SIG-M5 (cell line): ENCODE measurements at places on chromosomes 11 and 22.

DNA sequence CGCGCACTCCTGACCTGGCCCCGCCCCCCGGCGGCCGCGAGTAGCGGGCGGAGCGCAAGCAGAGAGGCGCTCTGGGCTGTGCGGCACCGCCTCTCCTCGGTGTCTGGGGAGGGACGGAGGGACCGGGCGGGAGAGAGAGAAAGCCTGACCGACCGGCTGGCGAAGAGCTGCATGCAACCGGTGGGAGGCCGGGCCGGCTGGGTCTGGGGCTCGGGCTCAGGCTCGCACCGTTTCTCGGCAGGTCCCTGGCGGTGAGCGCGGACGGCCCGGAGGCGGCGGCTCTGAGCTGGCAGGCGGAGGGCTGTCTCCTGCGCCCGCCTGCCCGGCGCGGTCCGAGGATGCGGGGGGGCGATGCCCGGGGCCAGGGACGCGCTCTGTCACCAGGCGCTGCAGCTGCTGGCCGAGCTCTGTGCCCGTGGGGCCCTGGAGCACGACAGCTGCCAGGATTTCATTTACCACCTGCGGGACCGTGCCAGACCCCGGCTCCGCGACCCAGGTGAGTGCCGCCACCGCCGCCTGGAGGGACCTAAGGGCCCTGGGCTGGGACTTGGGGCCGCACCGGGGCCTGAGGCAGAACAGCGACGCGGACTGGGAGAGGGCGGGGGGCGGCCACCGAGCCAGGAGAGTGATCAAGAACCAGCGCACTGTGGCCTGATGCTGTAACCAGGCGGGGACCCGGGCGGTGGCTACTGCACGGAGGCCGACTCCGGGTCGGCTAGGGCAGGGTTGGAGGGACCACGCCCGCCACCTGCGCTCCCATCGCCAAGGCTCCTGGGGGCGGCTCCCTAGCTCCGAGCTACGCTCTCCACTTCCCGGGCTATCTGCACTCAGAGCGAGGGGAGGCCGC lies at the start of gene SYT9:
Gene SYT9 (plus strand): TSS at position 69 of the 847 bp plus-strand sequence. CDS start 283 bp downstream, at position 352.
- DNase-seq = no peak

GRCh38 chr11:69126286-69126685 lies 29.4 kb upstream of the SMIM38 start:
- DNase-seq = no peak

DNA sequence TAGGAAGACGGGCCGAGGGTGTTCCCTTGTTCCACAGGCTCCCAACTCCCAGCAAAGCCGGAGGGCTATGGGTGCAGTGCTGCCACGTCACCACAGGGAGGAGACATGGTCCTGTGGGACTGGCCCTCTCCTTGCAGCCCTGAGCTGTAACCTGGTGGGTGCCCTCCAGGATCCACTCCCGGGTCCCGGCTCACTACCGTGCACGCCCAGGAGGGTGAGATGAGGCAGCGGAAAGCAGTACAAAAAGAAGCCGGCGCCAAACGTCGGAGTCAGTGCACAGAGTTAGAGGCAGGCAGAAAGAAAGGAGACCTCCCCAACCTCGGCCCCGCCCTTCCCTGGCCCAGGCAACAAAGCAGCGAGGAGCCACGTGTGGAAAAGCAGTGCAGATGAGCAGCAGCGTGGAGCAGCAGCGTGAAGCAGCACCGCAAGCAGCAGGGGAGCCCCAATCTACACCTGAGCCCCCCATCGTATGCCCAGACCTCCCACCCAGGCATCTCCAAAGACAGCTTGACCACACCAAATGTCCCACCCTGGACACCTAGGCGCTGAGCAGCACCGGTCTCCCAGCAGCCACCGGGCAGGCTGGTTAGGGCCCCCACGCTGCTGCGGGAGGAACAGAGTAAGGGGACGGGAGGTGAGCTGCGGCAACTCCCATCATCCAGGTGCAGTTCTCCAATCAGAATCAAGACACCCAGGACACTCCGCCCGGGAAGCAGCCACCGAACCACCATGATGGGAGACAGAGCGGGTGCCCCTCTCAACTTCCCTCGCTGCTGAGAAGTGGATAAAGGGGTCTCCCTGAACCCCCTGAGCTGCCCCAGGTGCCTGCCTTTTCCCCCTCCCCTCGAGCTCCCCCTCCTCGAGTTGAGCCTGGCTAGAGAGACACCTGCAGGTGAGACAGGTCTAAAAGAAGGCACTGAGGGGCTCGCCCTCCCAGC lies 28.8 kb downstream of the IGSF9B start:
- DNase-seq = no peak

GRCh38 chr11:76629853-76630599 lies 40.5 kb downstream of the LRRC32 start:
- no peak for DNase-seq

- DNase-seq = no peak
Observed at GRCh38 chr11:8719211-8719649, 36.6 kb downstream of the RPL27A start.

- no peak for DNase-seq
Observed at GRCh38 chr11:108890482-108891105, 225.7 kb downstream of the DDX10 start.

- DNase-seq = no peak
Observed at GRCh38 chr11:70667767-70668166, 269.4 kb downstream of the CTTN start.

DNA sequence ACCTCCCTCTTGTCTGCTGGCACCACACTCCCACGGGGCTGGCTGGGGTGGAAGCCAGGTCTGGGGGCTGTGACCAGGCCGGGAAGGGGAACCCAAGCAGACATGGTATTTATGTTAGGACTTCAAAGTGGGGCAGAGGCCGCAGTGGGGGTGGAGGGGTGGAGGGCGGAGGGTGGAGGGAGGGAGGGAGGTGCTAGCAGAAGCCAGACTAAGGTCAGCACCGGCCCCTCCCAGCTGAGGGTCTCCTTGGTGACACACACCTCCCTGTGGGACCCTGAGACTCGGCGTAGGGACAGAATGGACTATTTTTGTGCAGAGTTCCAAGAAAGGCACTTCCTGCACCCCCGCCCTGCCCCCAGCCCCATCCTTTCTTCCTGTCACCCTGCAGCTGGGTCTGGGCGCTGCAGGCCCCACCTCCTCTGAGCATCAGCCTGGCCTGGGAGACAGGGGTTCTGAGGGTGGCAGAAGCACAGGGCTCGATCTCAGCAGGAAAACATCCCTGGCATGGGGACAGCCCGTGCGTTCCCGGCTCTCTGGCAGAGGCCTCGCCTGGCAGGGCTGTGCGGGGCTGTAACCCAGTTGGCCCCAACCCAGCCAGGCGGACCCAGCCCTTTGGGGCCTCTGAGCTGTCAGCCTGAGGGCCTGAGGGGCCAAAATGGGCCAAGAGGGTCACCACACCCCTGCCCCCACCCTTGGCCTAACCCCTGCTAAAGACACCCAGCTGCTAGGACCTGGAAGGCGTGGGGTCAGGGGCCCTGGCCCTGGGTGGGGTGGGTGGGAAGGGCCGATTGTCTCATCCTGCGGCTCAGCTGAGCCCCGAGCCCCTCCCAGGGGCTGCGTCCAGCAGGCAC lies 9.6 kb upstream of the CD248 start:
- DNase-seq = no peak

DNA sequence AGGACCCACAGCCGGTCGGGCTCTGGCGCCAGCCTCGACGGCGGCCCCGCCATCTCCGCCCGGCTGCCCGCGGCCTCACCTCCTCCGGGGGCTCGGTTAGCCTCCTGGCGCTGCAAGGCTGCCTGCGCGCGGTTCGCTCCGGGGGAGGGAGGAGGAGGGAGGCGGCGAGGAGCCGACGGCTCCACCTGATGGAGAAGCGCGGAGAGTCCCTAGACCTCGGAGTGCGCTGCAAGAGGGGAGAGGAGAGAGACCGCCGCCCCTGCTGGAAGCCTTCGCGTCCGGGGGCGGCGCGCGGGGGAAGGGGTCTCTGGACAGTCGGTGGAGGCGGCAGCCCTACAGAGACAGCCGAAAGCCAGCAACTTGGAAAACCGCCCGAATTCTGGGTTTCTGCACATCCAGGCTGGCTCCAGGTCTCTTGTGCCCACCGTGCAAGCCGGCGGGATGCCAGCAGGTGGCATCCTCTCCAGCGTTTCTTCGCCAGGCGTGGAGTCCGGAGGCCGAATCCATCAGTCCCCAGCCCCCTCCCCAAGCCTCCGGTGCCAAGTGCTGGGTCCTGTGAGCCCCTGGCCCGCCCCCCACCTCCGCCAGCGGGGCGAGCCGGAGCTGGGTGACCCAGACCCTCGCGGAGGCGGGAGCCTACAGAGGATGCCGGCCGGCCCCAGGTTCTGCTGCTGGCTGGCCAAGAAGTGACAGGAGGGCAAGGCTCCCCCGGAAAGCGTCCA lies 2.9 kb upstream of the KIRREL3 start:
- DNase-seq = no peak

DNA sequence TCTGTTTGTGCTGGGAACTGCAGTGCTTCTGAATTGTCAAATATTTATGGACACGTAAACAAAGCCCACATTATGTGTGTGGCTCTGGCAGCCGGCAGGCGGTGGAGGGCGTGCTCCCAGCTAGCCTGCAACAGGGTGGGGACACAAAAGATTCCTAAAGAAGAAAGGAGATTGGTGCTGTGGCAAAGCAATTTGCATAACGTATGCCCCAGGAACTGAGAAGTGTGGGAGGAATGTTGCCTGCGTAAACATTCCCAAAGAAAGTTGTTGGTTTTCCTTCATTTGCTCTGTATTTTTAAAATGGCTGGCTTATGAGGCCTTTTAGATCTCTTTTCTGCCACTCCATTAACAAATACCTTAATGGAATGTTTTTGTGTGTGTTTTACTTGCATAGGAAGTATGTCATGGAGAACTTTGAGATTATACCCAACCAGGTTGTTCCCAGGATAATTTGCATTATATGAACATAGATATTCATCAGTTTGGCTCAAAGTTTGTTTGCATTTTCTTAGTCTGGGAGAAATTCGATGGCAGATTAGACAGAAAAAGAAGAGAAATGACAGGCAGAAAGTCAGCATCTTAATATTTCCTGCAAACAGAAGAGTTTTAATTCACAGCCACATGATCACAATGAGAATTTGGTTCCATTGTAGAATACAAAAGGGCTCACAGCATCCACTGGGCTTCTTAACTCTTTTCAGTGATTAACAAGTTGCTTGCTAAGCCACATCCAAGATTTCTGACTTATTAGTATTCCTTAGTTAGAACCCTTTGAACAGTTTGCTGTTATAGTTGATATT lies 41.8 kb upstream of the DLAT start:
- no peak for DNase-seq

DNA sequence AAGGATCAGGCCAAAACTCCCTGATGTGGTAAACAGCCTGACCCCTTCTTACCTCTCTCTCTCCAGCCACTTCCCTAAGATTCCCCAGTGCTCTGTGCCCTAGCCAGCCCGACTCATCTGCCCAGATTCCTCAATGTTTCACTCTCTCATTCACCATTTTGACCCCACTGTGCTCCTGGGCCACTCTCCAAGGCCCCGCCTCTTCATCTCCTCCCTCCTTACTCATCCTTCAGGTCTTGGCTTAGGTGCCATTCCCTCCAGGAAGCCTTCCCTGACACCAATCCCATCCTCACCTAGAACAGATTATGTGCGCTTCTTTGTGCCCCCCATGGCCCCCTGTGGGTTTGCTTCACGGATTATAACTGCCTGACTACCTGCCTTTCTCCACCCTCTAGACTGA lies 13.2 kb downstream of the SLC43A3 start:
- no peak for DNase-seq
